Activated CD8-positive, alpha-beta T cell treated with anti-CD3 and anti-CD28 coated beads for 36 hours (primary cell): ENCODE measurements at places on chromosomes 5 and 9.

DNA sequence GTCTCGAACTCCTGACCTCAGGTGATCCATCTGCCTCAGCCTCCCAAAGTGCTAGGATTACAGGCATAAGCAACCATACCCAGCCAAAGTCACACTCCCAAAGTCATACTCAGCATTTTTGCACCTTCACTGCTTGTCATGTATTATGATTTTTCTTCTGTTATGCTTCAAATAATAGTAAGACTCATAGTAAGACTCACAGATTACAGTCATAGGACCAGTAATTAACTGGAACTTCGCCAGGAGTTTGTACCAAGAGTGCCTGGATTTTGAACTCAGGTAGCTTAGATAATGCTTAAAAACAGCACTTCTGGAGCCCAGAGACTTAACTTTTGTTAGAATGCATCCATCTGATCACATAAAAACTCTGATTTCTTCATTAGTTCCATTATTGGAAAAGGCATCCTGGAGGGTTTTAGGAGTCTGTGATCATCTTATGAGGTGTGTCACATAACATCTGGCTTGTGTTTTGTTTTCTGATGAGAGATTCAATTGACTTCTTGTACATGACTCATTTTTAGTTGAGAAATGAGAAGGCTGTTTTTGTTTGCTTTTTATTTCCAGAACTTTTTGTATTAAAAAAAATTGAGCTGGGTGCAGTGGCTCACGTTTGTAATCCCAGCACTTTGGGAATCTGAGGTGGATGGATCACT is 131.5 kb downstream of the ADAMTS19 start:
- no peak for DNase-seq

GRCh38 chr9:8095672-8096086 is 296.1 kb upstream of the DMAC1 start:
- no peak for DNase-seq

DNA sequence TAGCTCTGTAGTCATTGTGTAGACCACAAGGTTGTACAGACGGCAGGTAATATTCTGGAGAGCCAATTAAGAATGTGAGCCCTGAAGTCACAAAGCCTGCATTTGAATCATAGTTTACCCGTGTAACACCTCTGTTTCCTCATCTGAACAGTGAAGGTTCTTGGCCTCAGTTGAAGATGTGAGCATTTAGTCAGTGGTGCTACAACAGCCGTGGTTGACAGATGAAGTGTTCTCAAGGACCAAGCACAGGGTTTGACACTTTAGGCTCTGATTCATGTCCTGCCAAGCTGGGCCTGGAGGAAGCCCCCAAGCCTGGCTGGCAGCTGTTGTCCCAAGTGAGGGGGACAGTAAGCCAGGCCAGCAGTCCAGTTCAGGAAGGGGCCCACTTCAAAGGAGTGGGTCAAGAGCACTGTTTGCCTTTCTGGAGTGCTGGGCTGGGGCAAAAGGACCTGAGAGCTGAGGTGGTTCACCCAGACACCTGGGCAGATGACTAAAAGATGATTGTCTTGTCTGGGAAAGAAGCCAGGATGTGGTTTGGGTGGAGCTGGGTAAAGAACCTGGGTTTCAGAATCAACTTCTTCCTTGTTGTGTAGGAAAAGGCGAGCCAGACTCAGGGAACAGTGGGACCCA is 20.7 kb downstream of the FAXDC2 start:
- DNase-seq, result peak; percentile 28

DNA sequence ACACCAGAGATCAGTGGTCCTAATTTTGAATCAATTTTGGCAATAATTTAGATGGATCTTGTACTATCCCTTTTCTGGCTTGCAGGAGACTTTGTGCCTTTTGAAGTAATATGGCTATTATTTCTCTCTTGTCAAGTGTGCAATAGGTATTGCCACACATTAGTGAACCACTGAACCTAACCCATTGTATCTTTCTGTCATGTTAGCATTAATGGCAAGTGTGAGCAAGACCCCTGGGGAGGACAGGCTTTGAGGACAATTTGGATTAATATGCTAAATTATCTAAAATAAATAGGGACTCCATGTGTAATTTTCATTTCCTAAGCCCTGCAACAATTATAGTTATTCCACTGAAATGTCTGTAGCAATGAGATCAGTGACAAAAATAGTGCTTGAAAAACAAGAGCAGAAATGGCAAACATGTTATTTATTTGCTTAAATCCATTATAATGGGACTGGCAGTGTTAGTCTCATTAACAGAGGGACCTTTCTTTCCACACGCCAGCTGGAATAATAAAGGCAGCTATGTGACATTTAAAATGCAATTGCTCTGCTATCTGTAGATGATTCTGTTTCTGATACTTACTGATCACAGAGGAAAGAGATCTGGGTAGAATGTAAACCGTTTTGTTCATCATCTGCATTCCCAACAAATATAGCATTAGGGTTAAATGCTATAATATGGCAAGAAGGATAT is 753.3 kb upstream of the ZNF608 start:
- DNase-seq, result no peak

DNA sequence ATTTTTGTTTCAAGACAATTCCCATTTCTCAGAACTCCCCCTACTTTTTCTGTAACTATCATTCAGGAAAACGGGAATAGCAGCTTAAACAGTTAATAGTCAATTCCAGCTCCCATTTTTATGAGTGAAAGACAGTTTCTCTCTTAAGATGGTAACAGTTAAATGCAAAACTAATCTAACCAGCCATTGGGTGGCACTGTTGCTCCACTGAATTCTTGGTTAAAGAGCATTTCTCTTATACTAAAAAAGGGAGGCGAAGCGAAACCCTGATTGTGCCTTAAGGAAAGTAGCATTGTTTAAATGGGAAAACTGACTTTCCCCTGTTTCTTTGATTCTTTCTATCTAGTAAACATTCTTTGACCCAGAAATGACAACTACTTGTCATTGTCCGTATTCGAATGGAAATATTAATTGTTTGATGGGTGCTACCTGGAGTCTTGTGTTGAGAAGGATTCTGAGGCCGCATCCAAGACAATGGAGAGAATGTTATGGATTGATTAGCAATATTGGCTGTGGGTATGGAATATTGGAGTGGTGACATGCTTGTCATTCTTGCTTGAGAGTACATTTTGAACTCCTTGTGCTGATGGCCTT is 507.8 kb downstream of the MAT2B start:
- peak; percentile 57 for DNase-seq
